ENCODE measurements at places on chromosomes 11 and 22.

DNA sequence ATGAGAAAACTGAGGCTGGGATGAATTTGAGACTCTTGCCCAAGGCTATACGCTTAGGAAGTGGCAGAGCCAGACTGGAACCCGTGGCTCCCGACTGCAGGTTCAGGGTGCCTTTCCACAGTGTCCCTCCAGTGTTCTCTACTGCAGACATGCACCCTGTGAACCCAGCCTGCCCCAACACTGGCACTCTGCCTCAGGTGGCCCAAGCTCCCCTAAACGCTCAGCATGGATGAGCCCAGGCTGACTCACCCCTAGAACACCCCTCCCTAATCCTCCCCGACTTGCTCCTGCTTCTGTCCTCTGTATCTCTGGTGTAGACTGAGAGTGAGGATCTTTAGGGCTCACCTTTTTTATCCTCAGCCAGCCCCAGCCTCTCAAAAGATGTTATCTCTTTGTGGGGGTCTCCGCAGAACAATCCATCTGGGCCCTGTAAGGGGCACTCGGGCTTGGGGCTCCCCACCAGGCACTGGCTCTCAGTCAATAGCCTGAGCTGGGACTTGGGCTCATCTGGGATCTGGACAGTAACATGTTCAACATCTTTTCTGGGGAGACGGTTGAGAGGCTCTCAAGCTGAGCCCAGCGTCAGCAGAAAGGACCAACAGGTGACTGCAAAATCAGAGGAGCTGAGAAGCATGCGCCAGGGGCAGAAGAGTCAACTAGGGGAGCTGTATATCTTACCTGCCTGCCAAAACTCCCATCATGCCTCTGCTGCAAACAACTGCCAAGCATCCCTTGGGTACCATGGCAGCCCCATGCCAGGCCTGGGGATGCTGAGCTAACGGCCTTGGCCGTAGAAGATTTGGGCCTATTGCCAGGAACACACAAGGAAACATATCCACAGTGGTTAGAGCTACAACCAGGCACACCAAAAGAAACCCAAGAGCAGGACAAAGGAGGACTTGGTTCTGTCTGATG, 176.2 kb downstream of the BUD13 start:
- DNase-seq = no peak

GRCh38 chr11:62621027-62621566, 689 bp downstream of the B3GAT3 start:
- no peak for DNase-seq

- DNase-seq = peak; percentile 82
Measured at GRCh38 chr11:46285594-46286033, 8.2 kb downstream of the CREB3L1 start.

GRCh38 chr11:118175993-118176777, at the start of gene SCN2B:
Gene SCN2B, minus strand, starts transcription at chr11:118176639. Its CDS starts 208 bp downstream, at chr11:118176431.
- DNase-seq = no peak

DNA sequence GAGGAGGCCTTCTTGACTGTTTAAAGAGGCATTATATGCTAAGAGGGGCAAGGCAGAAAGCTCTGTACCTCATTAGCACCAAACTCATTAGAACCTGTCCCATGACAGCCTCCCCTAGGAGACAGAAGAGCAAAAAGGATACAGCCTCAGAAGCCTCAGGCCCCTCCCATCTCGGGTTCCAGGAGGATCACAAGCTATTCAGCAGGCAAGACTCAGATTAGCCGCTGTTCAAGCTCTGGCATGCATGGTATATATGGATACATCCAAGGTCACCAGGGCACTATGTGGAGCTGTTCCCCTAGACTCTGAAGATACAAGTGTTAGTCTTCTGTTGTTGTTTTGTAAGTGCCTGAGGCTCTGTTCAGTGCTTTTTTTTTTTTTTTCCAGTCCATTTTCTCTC, 32.1 kb downstream of the ATXN10 start:
- DNase-seq = no peak

GRCh38 chr11:66338276-66339161, 2.3 kb upstream of the RIN1 start:
- DNase-seq = no peak

Data from mesenchymal stem cell (in vitro differentiated cells and primary cell).